Bronchial epithelial cell (primary cell): ENCODE measurements at places on chromosomes 7 and 10. TPM values are rescaled to one million over a fixed set of nuclear protein-coding genes. Genes with fewer than 3 reads are reported as not detected.

- peak; percentile 93 for DNase-seq
Observed at GRCh38 chr10:17527514-17528146, 73.2 kb upstream of the ST8SIA6 start.

DNA sequence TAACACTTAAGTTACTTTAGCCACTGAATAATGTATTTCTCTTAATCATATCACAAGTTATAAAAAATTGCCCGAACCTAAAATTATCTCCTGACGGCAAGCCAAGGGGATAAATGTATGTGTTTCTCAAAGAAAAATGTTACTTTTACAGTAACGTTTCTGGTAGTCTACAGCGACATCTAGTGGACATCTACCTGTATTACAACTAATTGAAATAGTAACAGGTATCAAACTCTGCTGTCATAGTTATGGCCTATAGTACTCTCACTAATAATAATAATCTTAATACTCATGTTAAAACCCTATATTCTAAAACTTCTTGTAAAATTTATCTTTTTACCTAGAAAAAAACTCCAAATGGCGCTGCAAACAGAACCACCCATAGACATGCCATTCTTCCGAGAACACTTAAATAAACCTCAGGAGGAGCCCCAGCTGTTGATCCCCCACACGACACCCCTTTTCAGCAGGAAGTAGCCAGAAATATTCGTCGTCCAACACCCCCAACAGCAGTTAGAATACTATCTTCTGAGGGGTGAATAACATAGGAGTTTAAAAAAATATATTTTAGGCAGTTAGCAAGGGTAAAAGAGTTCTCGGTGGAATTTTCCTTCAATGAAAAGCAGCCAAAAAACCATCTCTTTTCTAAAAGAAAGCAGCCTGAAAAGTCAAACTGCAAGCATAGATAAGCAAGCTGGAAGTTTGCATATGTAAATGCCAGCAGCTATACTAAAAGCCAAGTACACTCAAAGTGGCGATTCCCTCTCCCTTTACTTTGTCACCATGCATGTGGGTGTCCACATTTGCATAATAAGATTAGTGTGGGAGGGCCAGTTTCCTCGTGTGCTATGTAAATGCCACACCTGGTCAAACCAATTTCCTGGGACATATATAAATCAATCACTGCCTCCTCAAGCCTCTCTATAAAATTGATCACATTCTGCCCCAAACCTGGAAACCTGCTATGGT is 40.5 kb upstream of the ZNF107 start:
- no peak for DNase-seq

DNA sequence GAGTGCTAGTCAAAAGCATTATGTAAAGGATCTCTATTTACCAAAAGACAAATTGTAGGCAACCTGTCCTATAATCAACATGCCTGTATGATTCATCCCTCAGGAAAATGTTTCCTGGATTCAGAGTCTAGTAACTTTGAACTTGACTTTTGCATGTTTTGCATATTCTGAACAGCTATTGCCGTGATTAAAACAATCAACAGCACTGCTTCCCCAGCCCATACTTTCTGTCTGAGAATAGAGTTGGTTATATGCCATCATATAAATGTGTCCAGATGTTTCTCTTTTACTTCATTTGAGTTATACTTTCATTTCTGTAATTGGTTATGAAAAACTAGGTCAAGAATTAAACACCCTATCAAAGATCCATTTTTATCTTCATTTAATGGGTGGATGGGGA is 83.5 kb downstream of the ZMYND11 start:
- peak; percentile 50 for DNase-seq

DNA sequence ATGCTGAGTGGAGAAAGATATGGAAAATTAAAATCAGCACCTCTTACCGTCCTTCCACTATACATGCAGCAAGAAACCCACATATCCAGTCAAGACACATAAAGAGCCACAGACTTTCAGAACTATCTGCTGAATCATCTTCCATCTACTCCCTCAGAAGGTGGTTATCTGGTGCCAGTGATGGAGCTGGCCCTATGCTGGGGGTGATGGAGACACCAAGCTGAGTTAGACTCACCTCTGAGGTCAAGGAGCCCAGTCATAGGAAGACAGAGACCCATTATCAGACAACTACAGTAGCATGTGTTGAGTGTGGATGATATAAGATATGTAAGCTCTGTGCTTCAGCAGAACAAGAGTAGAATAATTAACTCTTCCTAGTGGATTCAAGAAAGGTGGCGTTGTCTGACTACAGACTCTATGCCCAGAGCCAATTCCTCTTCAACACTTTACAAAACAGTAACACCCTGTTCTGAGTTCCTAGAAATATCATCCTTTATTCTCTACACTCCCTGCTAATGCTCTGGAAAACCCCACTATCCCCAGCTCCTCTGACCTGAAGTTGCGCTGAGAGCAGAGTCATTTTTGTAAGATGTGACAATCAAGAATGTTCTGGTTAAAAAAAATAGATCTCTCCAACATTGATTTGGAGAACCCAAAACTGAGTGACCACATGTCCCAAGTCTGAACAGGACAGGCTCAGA is 14.3 kb downstream of the CYP3A5 start:
- no peak for DNase-seq

DNA sequence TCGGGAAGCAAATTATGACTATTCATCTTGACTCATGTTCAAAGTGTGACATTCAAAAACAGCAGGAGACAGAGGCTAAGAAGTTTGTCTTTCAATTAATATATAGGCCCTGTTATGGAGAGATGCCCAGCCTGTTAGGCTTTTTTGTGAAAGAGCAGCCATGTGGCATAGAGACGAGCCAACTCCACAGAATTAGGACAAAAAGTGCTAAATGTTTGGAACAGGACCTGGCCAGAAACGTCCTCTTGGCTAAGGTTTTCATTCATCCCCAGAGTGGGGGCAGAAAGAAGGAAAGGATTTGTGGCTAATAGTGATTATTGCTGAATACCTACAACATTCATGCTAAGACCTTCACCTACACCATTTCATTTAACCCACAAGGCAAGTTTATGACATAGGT is 324.7 kb upstream of the NPVF start:
- no peak for DNase-seq

MPP7 gene
- 11.1 and 24.6 TPM in 2 replicates for total RNA-seq
